ENCODE measurements at places on chromosomes 11 and 22.

DNA sequence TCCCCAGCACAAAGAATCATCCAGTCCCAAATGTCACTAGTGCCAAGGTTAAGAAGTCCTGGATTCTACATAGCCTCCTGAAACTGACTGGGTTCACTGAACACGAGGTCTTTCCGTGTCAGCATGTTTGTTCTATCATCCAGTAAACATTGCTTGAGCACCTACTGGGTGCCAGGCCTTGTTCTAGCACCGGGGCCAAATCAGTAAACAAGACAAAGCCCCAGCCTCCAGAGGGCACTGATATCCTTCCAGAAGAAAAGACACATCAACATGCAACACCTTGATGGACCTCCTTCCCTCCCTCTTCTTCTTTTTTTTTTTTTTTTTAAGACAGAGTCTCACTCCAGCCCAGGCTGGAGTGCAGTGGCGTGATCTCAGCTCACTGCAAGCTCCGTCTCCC is 26.9 kb downstream of the TPST2 start:
- no peak for DNase-seq

GRCh38 chr11:29217901-29218300 is 798.9 kb downstream of the KCNA4 start:
- DNase-seq = no peak

GRCh38 chr11:69921128-69922014 is 102.2 kb upstream of the FGF3 start:
- no peak for DNase-seq

DNA sequence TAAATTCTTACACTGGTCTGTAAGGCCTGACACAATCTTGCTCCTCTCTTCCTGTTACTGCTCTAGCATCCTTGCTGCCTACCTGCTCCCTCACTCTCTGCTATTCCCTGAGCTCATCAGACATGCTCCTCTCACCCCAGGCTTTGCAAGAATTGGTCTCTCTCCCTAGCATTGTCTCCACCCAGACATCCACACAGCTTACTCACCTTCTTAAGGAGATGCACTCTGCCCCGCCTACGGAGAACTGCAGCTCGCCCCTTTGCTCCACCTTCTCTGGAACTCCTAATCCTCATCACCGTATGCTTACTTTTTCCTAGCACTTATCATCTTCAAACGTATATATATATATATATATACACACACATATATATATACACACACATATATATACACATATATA is 23.3 kb upstream of the TMPRSS5 start:
- DNase-seq = no peak

DNA sequence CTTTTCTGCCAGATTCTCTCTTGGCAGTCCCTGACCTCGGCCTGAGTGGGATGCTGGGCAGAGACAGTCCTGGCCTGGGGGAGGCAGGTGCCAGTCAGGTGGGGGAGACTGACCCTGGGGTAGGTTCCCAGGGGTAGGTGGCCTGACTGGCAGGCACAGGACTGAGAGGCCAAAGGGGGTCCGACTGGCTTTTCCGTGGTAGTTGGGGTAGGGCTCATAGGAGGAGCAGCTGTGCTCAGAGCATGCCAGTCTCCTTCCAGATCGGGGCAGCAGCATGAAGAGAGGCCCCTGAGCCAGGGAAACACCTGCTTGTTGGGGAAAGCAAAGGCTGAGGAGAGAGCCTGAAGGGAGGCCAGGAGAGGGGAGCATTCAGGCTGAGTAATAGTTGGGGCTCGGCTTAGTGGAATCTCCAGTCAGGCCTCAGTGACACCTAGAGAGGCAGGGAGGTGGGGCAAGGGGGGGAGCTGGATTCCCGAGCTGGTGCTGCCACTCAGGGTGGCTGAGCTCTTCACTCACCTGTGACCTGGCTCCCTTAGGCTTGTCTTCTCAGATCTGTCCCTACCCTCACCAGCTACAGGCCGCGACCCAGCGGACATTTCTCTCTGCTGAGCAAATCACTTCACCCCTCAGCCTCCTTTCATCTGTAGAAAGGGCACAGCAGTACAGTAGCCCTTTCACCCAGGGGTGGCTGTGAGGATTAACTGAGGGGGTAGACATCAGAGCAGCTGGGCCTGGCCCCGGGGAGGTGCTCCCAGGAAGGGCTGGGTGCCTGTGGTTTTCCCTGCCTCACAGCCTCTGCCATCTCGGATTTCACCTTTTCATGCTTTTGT is 26.2 kb downstream of the MCM5 start:
- no peak for DNase-seq

GRCh38 chr11:11171285-11171684 is 181.8 kb downstream of the CSNK2A3 start:
- DNase-seq = no peak

DNA sequence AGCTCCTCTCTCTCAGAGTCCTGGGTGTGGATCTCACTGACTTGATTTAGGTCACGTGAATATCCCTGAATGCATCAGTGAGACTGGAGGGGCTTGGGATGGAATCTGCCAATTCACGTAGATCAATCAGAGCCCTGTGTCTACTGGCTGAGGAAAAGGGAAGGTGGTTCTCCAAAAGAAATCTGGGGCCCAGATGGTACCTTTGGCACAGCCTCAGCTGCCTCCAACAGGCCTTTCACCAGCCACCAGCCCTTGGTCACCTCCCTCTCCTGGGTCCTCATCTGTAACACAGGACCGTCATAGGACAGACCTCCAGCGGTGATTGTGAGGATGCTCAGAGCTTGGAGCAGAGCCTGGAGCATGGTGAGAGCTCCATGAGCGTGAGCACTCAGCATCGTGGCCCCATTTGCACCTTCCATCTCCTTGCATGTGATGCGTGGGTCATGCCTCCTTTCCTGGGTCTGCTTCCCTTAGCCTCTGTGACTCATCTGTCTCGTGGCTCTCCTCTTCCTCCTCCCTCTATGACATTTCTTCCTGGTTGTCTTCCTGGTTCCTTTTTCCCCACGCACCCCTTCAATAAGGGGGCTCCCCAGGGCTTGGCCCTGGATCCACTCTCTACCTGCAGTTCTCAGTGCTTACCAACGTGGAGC is 7.5 kb upstream of the MIEF1 start:
- no peak for DNase-seq

GRCh38 chr11:61075891-61076290 is 26.4 kb upstream of the CD5 start:
- no peak for DNase-seq

- DNase-seq = no peak
Measured at GRCh38 chr11:105673089-105673488, 63.2 kb downstream of the GRIA4 start.

DNA sequence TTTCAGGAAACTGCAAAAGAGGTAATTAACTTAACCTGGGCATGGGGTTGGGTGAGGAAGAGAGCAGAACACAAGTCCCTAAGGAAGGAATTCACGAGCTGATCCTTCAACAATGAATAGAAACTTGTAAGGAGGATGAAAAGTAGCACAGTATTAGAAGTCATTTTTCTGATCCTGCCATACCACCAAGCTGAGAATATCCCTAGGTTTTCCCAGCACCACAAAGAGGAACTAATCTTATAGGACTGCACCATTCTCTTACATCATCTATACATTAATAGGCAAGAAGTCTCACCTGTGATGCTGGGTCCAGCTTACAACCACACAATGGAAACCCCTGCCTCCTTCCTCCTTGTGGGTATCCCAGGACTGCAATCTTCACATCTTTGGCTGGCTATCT is at the start of gene OR52I1:
Gene OR52I1, plus strand, starts transcription at position 301 of the 400 bp plus-strand sequence. Its CDS starts 0 bp downstream, at position 301.
- DNase-seq = no peak

DNA sequence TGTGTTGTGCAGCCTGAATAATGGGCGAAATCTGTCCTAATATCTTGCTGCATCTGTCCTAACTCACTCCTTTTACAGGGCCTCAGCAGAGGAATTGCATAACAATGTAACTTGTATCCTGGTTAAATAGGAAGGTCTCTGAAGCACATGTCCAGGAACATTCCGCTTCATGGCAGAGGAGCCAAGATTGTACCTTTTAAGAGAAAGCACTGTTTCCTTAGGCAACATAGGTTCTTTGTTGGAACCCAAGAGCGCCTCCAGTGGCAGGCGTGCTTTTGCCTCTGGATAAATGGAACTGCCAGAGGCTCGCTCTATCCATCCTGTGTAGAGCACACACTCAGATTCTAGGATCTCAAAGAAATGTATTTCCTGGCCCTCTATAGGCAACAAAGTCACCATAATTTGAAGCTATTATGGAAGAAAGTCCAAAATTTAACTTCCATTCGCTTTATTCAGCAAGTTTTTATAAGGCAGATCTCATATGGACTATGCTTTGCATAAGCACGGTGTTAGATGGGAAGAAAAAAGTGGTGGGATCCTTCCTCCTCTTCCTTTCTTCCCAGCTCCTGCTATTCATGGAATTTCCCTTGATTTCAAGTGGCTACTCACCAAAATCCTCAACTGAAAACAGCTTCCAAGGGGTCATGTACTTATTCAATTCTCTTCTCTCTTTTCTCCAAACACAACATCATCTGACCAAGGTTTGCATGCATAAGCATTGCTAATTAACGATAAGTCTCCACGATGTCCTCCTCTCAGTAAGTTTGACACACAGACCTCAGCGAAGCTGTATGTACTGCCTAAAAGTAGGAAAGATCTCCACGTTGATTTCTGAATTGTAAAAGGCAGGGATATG is at the start of gene BLID:
Gene BLID, minus strand, starts transcription at position 692 of the 856 bp plus-strand sequence. Its CDS starts 293 bp downstream, at position 399.
- no peak for DNase-seq

GRCh38 chr11:75534259-75535069 is 8.7 kb upstream of the GDPD5 start:
- DNase-seq = no peak

DNA sequence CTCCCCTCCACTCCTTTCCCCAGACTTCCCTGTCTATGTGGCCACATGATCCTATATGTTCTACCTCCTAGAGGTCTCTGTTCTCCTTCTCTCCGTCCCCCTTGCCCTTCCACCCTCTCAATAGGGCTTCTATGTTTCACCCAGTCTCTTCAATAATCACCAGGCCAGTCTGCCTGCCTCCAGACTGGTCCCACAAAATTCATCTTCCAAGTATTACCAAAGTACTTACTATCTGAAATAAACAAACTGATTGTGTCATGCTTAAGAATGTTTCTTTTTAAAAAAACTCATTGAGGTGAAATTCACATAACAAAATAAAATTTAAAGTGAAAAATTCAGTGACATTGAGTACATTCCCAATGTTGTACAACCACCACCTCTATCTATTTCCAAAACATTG is 44.2 kb downstream of the MTNR1B start:
- no peak for DNase-seq

DNA sequence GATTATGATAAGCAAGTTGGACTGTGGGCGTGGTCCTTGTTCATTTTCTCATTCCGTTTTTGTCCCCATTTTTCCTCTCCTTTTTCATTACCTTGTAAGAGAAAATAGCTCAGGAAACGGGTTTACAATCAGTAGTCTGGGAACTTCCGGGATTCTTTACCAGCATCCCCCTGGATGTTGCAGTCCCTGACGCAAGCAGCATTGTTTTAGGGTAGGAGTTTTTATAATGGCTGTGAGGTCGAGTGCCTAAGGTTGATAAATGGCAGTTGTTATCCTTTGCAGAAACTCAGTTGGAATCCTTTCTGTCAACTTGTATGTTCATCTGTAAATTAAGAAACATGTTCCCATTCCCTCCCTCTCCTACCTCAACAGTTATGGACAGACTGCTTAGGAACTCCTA is 68.3 kb downstream of the ARHGEF12 start:
- no peak for DNase-seq

- DNase-seq = no peak
Measured at GRCh38 chr22:47847131-47847890, 1084.9 kb downstream of the TBC1D22A start.

DNA sequence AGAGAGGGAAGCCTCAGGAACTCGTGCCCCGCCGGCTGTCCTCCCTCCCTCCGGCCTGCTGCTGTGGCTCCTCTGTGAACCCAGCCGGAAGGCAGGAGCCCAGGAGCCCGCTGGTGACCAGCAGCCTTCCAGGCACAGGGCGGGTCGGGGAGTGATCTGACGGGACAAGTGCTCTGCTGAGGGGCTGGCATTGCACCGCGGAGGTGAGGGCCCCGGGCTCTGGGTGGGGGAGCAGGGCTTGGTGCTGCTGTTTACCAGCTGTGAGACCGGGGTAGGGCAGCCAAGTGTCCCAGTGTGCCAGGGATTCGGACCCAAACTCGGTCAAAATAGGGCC is 53.3 kb downstream of the FLRT1 start:
- DNase-seq = no peak

GRCh38 chr11:128894286-128894681 is 3.1 kb downstream of the KCNJ5 start:
- no peak for DNase-seq

DNA sequence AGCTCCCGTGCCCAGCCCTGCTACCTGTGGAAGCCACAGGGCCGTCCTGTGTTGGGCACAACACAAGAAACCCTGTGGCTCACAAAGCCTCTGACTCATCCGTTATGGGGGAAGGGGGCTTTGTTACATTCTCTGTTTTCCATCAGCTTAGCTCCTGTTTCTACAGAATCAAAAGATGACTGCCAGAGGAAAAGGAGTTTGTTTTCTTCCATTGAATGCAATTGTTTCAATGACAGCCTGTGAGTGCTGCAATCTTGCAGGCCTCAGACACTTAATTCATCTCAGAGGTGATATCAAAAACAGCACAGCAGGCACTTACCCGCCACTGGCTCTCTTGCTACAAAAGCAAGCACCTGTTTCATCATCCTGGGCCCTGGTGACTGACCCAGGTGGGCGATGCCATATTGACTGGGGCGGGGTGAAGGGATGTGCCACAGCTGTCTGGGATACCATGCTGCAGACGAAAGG is 194.3 kb downstream of the OPCML start:
- no peak for DNase-seq

- DNase-seq = no peak
Measured at GRCh38 chr11:121618516-121618915, 165.7 kb upstream of the SORL1-AS1 start.

- DNase-seq = no peak
Measured at GRCh38 chr22:42803389-42803788, 53.7 kb downstream of the ARFGAP3 start.

DNA sequence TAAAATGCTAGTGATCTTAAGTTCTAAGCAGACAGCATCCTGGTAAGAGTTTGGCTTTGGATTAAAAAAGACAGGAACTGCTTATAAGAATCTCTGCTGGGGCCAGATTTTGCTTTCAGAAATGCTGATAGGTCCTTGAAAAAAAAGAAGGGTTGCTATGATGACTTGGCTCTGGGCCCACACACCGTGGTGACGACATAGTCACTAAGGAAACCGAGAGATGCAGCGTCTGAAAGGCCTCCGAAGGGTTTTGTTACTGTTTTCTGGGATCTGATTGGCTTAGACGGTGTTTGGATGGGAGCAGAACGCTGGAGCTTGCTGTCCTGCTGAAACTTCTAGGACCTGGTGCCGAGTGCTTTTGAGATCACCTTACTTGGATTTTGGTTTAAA is 8.4 kb downstream of the FAM118A start:
- peak; percentile 66 for DNase-seq

GRCh38 chr11:96111308-96111707 is 187.4 kb upstream of the MTMR2 start:
- no peak for DNase-seq

All from GM12891 (cell line).